Endothelial cell (in vitro differentiated cells): ENCODE measurements at places on chromosomes 6 and 20. TPM values are rescaled to one million over a fixed set of nuclear protein-coding genes. Genes with fewer than 3 reads are reported as not detected.

DNA sequence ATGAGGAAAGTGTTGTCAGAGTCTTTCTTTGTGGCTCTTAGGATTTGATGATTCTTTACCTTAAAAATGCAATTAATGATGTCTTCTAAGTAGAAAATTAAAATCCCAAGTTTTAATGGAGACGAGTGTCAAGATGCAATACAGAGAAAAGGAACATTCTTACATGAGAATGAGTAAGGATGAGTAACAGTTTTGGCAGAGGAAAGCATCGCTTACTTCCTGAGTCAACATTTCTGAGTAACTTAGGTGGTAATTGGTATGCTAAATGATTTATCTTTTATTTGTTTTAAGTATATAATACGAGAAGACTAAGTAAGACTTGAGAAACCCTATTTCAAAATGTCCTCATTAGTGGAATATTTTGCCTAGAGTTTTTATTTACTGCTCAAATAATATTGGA lies 101.3 kb downstream of the RTN4IP1 start:
- no peak for DNase-seq

Gene BPIFA1
- not detected for total RNA-seq

DNA sequence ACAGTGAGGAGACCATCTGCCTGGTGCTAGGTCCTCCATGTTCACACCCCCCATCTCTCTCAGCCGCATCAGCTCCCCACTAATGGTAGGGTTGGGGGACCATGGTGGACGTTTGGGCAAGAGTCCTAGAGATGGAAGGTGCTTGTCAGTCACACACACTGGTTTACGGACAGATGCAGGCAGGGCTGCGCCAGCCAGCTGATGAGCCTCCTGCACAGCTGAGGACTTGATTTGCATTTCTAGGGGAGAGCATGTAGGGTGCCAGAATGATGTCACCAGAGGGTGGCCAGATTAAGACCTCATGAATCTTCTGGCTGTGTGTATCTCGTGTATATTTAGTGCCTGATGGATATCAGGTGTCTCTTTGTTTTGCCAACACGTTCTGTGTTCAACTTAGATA lies 28.6 kb downstream of the CST8 start:
- no peak for DNase-seq

GRCh38 chr6:27754408-27754782 lies 157.8 kb downstream of the OR2B2 start:
- no peak for DNase-seq

DNA sequence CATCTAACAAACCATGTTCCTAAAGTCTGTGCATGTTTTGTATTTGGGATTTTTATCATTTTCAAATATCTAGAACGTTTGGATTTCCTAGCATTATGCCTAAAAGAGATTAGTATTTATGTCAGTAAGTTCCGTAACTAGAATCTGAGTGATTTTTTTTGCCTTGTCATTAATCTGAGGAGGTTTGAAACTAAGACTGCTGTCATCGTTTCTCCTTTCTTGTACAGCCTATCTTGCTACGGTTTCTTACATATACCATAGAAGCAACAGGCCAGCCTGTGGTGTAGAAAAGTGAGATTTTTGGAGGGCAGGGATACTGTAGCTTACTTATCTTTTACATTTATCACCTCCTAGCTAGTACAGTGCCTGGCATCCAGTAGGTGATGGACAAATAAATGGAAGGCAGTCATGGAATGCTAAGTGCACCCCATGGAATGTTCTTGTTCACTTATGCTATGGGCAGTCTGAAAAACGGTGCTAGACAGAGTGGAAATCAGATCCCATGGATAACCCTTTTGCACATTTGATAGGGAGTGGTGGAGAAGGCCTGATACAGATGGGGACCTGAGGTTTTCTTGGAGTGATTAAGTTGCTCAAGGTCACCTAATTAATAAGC lies 93.9 kb downstream of the ARID1B start:
- DNase-seq, result no peak

- peak; percentile 36 for DNase-seq
These were observed 5.8 kb upstream of the TBXT start for GRCh38 chr6:166173281-166173951.

- no peak for DNase-seq
These were observed 1.0 kb downstream of the FILIP1 start for GRCh38 chr6:75492386-75493153.

- DNase-seq, result no peak
These were observed 1.4 kb downstream of the CYB5R4 start for GRCh38 chr6:83860782-83861495.

DNA sequence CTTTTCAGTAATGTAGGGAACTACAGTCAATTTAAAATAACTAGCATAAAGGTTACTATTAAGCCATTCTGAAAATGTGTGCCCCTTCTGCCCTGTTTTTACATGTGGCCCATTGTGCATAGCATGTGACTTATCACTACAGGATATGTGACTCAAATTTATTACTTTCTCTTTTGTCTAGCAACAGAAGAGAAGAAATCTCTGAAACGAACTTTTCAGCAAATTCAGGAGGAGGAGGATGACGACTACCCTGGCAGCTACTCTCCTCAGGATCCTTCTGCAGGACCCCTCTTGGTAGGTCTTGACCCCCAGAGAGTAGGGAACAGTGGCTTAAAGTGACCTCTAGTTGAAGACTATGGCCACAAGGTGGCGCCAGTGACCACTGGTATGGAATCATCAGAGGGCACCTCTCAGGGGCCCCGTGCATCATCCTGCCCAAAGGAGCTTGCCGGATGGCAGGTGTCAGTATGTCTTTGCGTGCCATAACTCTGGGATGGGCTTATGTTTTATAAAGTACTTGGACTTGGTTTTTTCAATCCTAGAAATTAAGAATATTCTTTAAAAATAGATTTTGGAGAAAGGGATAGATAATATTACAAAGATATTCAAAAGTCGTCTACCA lies 23.9 kb downstream of the RPRD1B start:
- DNase-seq, result peak; percentile 88

DNA sequence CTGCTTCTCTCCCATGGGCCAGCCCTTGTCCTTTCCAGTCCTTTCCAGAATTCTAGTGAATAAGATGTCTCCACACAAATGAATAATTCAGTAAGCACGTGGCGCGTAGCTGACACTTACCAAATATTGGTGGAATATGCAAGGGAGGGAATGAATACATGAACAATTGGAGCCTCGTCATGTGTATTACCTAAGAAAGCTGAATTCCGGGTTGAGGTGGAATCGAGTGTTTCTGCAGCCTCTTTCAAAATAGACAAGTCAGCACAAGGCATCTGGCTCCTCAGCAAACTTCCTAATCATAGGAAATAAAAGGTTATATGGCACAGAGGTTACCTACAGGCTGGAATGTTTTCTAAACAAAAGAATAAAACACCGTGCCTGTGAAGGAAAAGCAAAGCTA lies 47.0 kb upstream of the NT5E start:
- DNase-seq, result no peak

DNA sequence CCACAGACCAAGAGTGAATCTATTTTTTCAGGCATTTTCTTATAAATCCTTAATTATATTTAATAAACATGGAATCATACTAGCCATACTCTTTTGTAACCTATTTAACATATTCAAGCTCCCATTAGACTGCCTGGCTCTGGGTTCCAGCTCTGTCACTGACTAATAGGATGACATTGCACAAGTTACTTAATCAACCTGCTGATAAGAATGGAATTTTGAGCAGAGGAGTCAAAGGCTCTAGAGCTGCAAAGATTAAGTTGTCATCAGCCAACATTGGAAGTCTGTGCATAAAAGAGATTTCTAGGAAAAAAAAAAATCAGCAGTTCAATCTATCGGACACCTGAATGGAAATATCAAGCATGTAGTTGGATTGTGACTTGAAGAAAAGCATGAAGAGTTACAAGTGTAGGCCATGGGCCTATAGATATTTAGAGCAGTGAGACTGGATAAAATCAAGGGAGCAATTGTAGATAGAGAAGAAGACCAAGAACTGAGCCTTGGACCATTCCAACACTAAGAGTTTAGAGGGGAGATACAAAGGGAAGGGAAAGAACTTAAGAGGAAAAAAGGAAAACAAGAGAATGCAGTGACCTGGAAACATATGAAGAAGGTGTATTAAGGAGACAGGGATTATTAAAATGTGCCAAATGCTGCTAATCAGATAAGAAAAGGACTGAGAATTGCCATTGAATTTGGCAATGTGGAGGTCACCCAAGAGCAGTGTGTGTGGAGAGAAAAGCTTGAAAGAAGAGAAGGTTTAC lies 11.0 kb upstream of the HINT3 start:
- no peak for DNase-seq

DNA sequence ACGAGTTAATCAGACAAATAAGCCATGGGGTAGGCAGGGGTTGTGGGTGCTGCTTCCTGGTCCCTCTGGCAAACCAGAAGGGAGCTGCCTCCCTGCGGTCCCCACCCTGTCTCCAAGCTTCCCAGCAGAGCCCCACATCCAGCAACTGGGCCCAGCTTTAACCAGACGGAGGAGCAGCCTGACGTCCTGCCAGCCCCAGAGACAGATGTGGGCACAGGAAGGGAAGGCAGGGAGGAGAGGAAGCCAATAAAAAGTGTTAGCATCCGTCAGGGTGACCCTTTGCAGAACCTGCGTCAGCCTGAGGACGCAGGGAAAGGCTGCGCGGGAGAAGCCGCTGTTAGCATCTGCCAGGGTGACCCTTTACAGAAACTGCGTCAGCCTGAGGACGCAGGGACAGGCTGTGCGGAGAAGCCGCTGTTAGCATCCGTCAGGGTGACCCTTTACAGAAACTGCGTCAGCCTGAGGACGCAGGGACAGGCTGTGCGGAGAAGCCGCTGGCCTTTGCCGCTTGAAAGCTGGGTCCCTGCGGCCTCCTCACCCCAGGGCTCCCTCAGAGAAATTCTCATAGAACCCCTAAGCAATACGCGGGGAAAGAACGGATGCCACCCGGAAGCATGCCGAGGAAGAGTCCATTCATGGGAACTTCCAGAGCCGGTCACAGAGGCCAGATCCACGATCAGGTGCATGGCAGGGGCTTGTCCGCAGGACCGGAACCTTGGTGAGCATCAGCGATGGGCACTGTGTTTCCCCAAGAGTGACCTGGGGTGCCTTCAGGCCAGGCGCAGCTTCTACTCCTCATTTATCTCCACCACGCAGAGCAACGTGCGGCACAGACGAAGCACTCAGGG lies 15.9 kb downstream of the DLL1 start:
- DNase-seq, result no peak

Gene APOM
- total RNA-seq, result 0.92 TPM

GRCh38 chr6:143955971-143956370 lies 52.1 kb downstream of the PLAGL1 start:
- DNase-seq, result no peak

Gene KCNK16
- not detected for total RNA-seq

DNA sequence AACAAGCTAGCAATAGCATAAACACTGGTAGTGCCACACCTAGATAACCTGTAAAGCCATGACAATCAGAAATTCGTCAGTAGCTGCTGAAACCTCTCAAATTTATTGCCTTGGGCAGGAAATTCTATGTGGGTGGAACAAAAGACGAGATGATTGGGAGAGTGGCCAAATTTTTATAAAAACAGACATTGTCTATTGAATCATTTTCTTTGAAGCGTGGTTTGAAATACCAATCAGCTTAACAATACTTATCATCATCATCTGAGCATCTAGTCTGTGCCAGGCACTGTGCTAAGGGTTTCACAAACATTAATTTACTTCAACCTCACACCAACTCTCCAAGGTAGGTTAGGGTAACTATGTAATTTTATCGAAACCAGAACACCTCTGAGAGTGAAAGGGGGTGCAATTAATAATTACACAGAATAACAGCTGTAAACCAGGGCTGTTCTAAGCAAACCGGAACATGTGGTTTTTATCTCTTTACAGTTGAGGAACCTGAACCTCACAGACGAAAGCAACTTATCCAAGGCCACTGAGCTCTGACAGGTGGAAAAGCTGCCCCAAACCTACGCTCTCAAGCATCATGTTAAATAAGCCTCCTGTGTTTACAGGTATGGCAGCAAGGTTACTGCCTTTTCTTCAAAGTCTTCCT lies 43.4 kb downstream of the NHSL1 start:
- no peak for DNase-seq

Gene TNFRSF6B
- not detected for total RNA-seq

DNA sequence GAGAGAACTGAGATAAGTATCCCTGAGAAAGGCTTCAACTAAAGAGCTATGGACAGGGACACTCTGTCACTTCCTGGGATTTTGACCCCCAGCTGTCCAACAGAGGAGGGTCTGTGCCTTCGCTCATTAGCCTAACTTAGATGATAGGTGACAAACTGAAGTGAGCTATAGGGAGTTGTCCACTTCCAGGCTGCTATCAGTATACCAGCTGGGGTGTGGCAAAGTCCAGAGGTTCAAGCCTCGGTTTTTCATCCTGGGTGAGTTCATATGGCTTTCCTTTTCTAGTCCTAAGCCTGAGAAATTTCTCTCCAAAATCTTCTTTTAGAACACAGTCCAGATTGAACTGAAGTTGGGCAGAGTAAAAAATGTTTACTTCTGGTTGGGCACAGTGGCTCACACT lies 5.9 kb upstream of the PAQR8 start:
- no peak for DNase-seq

DNA sequence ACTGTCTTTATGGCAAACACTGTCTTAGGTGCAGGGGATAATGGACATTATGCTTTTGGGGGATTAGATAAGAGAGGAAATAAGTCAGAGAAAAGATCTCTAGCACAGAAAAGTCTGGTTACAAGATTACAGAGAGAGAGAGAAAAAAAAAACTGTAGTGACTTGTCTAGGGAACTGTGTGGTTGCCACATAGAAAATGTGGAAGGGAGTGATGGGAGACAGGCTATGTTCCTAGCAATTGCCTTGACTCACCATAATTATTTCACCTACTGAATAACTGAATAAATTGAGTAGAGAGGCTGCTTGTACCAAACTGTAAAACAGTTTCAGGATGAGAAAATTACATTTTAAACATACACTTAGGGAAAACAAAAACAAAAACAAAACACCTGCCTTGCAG lies 229.7 kb downstream of the LAMA2 start:
- DNase-seq, result no peak

- DNase-seq, result no peak
These were observed 47.2 kb downstream of the FIG4 start for GRCh38 chr6:109738255-109738654.

DNA sequence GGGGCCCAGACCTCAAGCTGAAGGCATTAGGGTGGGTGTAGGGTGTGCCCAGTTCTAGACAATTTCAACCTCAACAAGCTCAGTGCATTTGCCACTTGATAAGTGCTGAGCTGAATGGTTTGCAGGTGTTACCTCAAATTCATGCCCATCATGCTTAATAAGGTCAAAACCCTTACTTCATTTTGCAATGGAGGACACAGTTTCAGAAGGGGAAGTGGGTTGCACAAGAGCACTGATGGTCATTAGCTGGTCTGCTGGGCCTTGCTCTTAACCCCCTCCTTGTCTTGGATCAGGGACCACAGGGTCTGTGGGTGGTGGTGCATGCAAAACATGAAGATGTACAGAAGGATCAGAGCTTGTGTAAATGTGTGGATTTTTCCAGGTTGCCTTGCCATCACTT lies 71.0 kb upstream of the SIRPA start:
- DNase-seq, result no peak
